ENCODE measurements at places on chromosomes 6 and 20.

- no peak for DNase-seq
These were observed 2.1 kb upstream of the TMEM217 start for GRCh38 chr6:37260040-37260439.

DNA sequence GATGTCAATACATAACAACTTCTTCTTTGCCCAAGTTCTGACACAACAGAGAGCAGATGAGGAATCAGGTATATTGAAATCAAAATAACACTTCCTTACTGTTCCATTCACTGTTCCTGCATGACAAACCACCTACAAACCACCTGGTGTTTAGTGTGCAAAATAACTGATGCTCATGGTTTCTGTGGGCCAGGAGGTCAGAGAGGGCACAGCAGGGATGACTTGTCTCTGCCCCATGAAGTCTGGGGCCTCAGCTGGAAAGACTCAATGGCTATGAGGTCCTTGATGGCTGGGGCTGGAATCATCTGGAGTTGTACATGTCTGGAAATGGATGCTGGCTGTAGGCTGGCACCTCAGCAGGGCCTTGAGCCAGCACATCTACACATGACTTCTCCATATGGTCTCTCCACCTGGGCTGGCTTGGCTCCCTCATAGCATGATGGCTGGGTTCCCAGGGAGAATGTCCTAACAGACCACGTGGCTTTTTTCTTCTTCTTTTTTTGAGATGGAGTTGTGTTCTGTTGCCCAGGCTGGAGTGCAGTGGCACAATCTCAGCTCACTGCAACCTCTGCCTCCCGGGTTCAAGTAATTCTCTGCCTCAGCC, 7.4 kb upstream of the COX4I2 start:
- no peak for DNase-seq

DNA sequence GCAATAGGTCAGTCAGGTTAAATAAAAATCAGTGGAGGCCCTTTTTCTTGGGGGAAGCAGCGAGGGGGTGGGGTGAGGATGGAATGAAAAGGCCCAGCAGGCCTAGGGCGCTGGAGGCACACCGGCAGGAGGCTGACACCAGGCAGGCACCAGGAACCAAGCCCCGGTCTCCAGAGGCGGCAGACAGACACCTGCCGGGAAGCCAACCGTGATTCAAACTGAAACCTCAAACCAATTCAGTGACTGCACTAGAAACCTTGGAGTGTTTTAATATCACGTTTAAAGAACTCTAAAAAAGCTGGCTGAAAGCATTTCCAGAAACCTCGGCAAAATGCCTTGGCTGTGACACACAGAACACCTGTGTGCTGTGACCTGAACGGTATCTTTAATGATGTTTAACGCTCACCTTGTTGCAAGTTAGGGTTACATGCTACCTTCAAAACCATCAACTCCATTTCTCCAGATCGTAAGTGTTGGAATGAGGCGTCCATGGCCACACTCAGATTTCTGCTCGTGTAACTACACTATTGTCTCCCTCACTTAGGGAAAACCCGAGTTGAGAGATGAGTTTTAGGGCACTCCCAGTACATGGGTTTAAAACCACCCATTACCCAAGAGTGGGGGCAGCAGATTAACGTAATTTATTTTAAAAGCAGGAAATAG, 27.2 kb downstream of the DIDO1 start:
- no peak for DNase-seq

DNA sequence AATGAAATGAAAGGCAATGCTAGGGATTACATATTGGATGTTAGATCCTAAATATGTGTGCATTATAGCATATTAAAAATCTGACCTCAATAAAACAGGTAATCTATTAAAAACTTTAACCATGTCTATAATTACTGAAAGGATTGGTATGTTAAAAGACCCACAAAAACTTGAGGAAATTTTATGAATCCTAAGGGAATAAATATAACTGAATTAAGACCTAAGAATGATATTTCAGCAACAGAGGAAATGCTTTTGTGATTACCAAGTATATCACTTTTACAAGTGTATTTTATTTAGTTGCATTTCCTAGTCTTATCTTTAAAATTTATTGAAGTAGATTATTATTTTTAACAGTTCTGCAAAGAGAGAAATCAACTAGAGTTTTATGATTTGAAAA, 571.5 kb downstream of the HDGFL1 start:
- no peak for DNase-seq

- peak; percentile 1 for DNase-seq
These were observed 319.9 kb downstream of the TRDN start for GRCh38 chr6:123316733-123317323.

DNA sequence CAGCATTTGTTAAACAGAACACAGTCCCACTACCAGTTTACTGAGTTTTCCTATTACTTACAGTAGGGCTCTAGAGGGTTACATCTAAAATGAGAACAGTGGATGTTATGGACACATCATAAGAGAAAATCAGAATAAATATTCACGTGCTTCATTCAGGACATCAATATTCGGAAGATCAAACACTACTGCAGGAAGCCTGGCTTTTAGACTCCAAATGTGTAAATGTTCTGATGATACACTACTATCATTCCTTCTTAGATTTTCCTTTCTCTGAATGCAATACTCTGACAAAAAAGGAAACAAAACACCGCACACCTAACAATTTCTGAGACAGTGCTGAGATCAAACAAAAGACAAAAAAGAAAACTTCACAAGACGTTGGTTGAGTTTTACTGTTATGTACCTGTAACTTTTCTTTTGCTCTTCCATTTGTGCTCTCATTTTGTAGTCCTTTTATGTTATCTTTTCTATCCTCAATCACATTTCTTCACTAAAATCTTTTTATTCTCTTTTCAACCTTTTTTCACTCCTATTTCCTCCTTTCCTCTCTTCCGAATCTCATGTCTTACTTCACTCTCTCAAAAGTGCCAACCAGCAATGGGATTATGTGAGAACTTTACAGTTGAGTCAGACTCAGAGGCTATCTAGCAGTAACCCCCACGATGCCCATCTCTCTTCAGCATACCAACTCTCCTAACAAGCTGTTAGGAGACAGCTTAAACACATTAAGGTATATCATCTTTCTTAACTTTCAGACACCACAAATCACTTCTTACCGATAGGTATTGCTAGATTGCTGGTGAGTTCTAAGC, 1.7 kb downstream of the FAM184A start:
- DNase-seq, result peak; percentile 43

- DNase-seq, result no peak
These were observed 121.6 kb downstream of the QRSL1 start for GRCh38 chr6:106750946-106751345.

- no peak for DNase-seq
These were observed 95.8 kb upstream of the STXBP5 start for GRCh38 chr6:147108259-147108910.

GRCh38 chr6:133899556-133899955, 10.6 kb downstream of the TCF21 start:
- no peak for DNase-seq

DNA sequence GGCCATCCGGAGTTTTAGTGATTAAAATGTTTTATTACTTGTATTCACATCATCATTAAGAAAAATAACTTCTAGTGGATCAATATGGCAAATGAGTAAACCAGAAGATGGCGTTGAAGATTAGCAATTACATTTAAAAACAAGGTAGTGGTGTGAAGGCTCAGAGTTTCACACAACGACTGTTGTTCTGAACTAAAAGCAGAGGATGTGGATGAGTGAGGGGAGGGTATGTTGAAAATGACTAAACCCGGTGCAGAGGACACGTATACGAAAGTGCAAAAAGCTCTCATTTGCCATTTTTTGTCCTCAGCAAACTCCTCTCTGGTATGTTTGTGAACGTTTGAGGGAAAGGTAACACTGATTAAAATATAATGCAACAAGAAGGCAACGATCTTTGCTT, 1.9 kb upstream of the IRF4 start:
- DNase-seq, result no peak

DNA sequence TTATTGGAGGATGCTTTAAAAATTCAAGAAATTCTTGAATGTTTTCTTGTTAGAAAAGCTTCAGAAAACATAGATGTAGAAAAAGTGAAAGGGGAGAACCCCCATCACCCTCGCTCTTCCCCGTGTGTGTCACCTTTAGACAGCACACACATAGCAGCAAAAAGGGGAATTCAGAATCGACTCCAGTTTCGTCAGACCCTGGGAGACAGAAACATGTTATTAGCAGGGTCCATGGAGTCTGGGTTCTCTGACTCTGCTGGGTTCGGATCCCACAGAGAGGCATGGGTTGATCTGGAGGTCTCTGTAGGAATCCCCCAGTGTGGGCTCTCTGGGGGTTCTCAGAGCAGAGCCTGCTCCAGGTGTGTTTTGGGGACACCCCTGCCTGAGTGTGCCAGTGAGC, 43.7 kb downstream of the ARHGAP40 start:
- no peak for DNase-seq

DNA sequence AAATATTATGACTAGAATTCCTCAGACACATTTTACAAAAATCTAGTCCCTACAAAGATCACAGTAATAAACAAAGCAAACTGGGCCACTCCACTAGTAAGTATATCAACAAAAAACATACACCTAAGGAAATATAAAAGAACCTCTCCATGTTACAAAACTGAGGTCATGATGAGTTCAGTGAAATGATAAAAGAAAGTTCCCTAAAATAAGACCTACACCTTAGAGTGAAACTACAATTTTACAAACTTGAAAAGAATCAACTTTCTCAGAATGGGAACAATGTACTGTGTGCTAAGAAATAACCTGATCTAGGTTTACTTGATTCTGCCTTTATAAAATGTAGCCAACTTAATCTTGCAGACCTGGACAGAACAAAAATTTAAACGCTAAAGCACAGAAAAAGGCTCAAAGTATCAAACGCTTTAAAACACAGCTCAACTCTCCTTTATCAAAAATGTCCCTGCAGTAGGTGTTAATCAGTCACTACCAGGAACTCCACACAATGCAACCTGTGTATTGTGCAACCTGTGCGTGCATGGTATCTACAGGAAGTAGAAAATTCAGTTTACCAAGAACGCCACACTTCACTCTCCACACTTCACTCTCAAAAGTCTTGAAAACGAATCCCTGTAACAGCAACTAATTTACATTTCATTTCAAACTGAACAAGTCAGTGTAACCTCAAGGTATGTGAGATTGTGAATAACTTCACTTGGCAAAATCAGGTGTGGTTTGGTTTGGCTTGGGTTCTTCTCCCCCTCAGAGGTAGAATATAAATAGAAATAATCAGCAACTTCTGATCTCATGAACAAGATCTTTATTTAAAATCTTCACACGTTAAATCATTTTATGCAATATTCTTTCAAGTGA, 1.8 kb downstream of the RALGAPA2 start:
- peak; percentile 46 for DNase-seq

GRCh38 chr6:167398214-167399050, 73.5 kb downstream of the TTLL2 start:
- no peak for DNase-seq

DNA sequence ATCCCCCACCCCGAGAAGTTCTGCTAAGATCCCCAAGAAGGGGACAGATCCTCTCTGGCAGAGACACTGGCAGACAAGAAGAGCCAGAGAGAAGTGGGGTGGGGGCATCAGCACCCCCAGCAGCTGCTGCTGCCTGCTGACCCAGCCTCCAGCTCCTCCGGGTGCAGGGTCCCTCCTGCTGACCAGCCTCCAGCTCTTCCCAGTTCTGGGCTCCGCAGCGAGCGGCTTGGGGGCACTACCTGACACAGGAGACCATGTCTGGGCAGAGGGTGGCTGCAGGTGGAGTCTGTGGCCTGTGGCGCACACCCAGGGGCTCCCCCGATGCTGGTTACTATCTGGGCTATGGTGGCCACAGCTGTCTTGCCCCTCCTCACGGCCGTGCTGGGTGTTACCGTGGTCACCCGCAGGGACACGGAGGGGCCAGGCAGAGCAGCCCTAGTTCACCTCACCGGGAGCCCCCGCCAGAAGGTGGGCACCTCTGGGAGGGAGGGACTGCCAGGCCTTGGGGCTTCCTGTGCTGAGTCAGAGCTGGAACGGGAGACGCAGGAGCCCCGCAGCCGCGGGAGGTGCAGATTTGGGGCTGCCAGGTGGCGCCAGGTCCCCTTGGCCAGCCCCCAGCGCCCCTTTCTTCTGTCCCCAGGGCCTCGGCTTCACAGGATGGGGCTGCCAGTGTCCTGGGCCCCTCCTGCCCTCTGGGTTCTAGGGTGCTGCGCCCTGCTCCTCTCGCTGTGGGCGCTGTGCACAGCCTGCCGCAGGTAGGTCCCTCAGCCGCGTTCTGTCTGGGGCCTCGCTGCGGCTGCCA, 630 bp downstream of the LIME1 start:
- DNase-seq, result no peak

DNA sequence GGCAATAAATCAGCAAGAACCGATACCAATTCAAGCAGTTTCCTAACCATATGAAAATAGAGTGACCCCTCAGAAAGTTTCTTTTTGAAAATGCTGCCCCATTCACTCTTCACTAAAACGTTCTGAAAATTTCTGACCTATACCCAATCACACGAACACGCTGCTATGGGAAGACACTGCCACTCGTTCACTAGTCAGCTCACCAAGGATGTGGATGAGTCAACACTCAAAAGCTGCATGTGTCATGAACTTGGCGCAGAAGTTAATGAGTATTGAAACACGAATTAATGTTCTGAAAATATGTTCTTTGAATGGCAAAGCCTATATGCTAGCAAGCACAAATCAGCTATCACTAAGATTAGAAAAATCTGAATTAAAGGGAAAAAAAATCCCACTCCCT, 84.2 kb downstream of the PREP start:
- DNase-seq, result no peak

GRCh38 chr6:170151804-170152123, 139.1 kb downstream of the DLL1 start:
- DNase-seq, result no peak

GRCh38 chr6:38337819-38338465, 301.8 kb downstream of the BTBD9 start:
- DNase-seq, result no peak

GRCh38 chr6:53484476-53485280, 60.2 kb downstream of the GCLC start:
- DNase-seq, result peak; percentile 77

GRCh38 chr6:138509371-138509770, 10.1 kb upstream of the NHSL1 start:
- peak; percentile 12 for DNase-seq

GRCh38 chr6:147227770-147228320, 23.6 kb downstream of the STXBP5 start:
- no peak for DNase-seq

DNA sequence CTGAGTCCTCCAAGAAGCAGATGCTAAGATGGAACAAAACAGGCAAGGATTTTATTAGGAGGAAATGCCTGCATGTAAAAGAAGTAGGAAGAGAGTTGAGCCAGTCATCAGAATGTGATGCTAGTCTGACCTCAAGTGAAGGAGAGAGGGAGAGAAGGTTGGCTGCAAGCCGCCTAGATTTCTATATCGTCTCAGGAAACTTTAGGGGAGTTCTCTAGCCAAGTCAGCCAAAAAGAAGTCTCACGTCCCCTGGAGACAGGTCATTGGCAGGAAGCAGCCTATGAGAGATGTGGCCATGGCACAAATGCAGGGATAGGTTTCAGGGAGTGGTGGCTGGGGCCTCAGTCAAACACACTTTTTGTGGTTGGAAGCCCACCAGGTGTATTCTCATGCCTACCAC, 378.0 kb downstream of the CD109 start:
- DNase-seq, result no peak

GRCh38 chr6:131013495-131013894, 49.5 kb downstream of the EPB41L2 start:
- no peak for DNase-seq

GRCh38 chr20:5150226-5151076, 23.6 kb downstream of the CDS2 start:
- no peak for DNase-seq

GRCh38 chr6:24702720-24703282, 16.2 kb downstream of the C6orf62 start:
- no peak for DNase-seq

GRCh38 chr6:23510778-23511510, 615.1 kb upstream of the NRSN1 start:
- DNase-seq, result no peak

- DNase-seq, result no peak
These were observed 1.5 kb downstream of the FAM50B start for GRCh38 chr6:3850451-3851203.
